ENCODE measurements at places on chromosomes 7 and 10. TPM values are rescaled to one million over a fixed set of nuclear protein-coding genes. Genes with fewer than 3 reads are reported as not detected.

DNA sequence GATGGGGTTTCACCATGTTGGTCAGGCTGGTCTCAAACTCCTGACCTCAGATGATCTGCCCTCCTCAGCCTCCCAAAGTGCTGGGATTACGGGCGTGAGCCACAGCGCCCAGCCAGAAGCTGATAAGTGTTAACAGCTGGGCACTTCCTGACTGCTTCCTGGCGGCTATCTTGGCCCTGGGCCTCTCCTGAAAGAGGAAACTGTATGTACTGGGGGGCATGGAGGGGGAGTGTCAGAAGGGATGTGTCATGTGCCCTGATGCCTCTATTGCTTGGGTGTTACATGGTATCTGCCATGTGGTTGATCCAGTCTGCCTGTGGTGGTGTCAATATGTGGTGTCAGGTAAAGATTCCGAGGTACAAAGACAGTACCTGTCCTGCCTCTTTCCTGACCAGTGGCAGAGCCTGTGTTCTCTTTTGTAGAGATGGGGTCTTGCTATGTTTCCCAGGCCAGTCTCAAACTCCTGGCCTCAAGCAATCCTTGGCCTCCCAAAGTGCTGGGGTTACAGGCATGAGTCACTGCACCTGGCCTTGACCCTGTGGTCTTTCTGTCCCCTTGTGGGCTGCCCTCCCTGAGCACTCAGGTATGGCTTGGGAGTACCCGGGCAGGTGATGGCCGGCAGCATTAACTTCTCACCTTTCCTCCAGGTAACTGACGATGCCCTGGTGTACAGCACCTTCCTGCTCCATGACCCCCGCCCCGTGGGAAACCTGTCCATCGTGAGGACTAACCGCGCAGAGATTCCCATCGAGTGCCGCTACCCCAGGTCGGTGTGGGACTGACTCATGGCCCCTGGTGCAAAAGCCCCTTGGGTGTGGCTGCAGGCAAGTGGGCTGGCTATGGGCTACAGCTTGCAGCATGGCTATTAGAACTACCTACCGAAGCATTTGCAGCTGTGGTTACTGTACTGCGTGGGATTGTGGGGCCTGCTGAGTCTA, 4.4 kb downstream of the ZP3 start:
- peak; percentile 56 for DNase-seq

DNA sequence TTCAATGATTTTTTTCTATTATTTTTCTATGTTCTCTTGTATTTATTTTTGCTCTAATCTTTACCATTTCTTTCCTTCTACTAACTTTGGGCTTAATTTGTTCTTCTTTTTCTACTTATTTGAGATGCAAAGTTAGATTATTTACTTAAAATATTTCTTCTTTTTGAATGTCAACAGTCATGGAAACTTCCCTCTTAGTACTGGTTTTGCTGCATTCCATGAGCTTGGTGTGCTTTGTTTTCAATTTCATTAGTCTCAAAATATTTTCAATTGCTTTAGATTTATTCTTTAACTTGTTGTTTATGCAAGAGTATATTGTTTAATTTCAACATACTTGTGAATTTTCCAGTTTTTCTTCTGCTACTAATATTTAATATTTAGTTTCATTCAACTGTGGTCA, 230.4 kb downstream of the LRRTM3 start:
- DNase-seq: no peak

DNA sequence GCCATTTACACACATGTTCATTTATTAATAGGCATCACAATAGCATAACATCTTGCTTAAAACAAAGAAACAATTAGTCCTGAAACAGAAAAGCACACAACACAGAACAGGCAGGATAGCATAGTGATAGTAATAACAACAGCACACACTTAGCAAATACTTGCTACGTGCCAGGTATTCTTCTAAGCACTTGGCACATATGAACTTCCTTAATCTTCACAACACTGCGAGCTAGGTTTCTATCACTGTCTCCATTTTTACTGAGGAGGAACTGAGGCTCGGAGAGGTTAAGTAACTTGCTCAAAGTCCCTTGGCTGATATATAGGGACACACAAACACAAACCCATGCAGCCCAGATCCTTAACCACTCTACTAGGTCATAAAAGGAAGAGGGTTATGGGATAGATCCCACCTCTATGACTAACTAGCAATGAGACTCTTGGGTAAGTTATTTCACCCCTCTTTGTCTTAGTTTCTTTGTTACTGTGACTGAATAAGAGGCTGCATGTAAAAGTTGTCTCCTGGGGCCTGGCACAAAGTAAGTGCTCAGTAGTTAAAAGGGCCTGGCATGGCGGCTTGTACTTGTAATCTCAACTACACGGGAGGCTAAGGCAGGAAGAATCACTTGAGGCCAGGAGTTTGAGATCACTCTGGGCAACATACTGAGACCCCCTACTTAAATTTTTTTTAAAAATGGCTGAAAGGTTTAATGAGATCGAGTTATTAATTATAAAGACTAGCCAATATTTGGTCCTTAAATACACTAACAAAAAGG, 181.0 kb upstream of the RHOBTB1 start:
- DNase-seq: no peak

GRCh38 chr10:74187237-74187636, 36.2 kb downstream of the ADK start:
- no peak for DNase-seq

DNA sequence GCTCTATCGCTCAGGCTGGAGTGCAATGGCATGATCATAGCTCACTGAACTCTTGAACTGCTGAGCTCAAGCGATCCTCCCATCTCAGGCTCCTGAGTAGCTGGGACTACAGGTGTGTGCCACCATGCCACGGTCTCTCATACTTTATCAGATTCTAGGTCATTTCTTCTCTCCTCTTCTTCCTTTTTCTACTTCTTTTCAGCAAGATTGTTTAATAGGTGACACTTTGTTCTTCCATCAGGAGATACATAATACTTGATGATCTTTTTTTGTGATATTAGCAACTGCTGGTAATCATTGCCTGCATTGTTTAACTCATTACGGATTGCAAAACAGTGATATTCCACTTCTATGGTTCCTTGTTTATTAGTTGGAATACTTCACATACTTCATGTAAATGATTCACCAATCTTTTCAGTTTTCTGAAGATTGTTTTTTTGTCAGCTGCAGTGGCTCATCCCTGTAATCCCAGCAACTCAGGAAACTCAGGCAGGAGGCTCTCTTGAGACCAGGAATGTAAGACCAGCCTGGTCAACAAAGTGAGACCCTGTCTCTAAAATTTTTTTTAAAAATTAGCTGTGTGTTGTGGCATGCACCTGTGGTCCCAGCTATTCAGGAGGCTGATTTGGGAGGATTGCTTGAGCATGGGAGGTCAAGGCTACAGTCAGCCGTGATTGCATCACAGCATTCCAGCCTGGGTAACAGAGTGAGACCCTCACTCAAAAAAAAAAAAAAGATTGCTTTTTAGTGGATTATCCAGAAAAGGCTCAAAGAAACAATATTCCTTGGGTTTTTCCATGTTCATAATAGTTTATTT, 36.2 kb upstream of the CHST3 start:
- DNase-seq: peak; percentile 42

GRCh38 chr10:33832124-33832787, 497.8 kb upstream of the NRP1 start:
- DNase-seq: no peak

DNA sequence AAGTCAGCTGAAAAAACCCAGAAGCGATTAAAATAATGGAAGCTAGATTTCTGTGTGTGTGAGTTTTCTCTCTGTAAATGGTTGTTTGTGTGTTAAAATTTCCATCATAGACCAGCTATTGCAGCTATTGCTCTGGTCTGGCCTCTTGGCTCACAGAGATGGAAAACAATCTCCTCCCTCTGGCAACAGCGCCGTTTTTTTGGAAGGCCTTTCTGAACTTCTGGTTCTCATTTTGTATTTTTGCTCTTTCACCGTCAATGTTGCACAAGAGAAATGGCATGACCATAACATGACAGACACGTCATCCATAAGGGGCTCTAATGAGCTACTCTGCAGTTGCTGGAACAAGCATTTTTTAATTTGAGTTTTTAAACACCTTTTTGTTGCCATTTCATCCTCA, 91.0 kb downstream of the CUBN start:
- peak; percentile 83 for DNase-seq

- no peak for DNase-seq
Observed at GRCh38 chr7:158657189-158657746, 47.3 kb downstream of the NCAPG2 start.

- DNase-seq: no peak
Observed at GRCh38 chr10:129548600-129548999, 81.6 kb downstream of the MGMT start.

DNA sequence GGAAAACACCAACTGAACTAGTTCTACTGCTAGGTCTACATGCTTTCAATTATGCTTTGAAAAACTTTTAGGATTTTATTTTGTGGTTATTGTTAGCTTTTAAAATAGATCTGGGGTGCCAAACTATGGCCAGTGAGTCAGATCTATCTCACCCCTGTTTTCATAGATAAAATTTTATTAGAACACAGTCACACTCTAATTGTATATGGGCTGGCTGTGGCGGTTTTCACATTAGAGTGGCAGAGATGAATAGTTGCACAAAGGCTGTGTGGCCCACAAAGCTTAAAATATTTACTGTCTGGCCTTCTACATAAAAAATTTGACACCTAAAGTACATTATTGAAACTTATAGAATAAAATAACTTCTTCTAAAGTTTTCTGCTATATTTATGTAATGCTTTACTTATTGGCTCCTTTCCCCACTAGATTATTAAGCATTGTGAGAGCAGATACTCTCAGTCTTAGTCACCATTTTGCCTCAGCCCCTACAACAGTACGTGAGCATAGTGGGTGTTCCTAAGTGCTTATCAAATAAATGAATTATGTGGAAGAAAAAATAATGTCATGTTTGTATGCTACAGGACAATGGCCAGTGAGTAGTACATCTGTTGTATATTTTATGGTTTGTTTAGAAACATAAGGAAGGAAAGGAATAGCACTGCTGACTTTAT, 5.4 kb upstream of the SUV39H2 start:
- DNase-seq: peak; percentile 82

DNA sequence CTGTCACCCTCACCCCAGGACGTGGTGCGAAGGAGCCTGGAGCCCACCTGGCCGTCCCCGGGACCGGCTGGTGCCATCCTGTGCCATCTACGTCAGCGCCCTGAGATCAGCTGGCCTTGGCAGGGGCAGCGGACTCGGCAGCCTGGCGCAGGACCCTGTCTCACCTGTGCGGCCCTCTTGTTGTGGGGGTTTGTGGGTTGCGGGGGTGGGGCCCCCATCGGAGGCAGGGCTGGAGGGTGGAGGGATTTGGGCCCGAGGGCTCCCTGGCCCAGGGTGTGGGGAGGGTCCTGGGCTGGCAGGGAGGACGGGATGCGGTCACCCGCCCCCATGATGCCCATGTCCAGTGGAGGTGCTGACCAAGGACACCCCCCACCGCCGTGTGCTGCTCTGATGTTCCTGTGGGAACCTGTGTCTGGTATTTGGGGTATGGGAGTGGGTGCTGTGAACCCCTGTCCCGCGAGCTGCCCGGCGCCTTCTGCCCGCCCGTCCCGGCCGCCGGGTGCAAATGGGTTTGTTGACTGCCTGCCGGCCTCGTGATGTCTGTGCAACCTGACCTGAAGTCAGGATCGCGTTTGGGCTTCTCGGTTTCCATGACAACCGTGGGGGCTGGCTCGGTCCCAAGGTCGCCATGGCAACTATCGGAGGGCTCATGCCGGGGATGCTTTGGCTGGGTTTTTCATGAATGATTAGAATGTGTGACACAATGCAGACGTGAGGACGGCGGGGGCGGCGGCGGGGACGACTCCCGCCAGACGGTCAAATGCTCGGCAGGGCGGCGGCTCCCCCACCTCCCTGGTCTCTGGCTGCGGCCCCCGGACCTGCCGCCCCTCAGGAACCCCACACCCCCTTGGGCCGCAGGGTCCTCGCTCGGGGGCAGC, 7.3 kb downstream of the MAFK start:
- DNase-seq: peak; percentile 96

ELN gene
- 2.1 TPM for total RNA-seq

DPY19L1 gene
- total RNA-seq: 30.1 TPM

MOGAT3 gene
- total RNA-seq: not detected

NPFFR1 gene
- not detected for total RNA-seq

Measured in fibroblast of lung (primary cell).